ENCODE measurements at places on chromosomes 7 and 10. TPM values are rescaled to one million over a fixed set of nuclear protein-coding genes. Genes with fewer than 3 reads are reported as not detected.

LBX1 gene
- not detected for polyA plus RNA-seq

RBM20 gene
- polyA plus RNA-seq = 5.3 TPM

- no peak for DNase-seq
Measured at GRCh38 chr7:5197811-5198210, 7.8 kb downstream of the WIPI2 start.

TMEM176A gene
- 90.9 TPM for polyA plus RNA-seq

GRCh38 chr7:82423446-82423845 lies 20.1 kb downstream of the CACNA2D1 start:
- no peak for DNase-seq

All from left kidney (tissue), 8 donors.